ENCODE measurements at places on chromosomes 7 and 10. TPM values are rescaled to one million over a fixed set of nuclear protein-coding genes. Genes with fewer than 3 reads are reported as not detected.

DNA sequence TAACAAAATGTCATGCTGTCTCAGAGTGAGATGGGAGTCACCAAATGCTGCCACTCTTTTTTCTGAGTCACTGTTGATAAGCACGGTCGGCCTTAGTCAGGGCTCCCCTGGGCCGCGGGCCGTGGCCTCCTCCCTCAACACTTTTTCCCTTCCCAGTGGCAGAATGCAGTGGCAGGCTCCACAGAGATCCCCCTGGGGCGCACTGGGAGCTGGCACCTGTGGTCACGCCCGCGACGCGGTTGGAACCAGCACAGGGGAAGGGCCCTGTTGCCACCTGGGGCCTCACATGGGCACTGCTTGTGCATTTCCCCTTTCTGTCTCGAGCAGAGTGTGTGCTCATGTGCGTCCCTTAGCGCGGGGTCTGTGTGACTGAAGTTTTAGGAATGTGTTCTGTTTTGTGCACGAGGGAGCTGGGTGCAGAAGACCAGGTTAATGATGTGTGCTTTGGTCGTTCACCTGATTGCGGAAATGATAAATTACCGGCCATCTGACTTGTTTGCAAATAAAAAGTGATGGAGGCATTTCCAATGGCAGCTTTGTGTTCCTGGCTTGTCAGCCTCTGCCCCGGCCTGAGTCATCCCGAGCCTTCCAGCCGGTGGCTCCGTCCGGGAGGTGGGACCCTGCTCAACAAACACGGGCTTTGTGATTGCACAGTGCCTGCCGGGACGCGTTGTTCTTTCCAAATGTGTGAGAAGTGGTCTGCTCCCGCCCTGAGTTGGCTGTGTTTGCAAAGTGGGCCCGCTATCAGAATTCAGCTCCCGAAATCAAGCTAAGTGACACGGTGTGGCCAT, 100.7 kb downstream of the NKX6-2 start:
- peak; percentile 93 for DNase-seq

DNA sequence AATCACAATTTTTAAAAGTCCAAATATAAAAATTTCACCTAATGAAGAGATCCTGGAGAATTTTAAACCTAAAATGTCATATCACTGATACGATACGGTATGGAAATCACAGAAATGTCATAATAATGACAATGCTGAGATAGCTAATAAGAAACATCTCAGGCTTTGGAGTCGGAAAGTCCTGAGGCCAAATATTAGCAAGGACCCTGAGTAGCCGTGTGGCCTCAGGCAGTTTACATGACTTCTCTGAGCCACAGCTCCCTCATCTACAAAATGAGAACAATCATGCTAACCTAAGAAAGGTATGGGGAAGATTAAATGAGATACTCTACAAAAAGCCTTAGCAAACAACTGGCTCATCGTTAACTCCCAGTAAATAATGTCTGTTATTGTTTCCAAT, 100.9 kb upstream of the NEBL start:
- DNase-seq: no peak

GRCh38 chr7:11237742-11238141, 264.1 kb downstream of the PHF14 start:
- no peak for DNase-seq

GRCh38 chr10:127234306-127234800, 38.0 kb upstream of the INSYN2A start:
- DNase-seq: no peak

DNA sequence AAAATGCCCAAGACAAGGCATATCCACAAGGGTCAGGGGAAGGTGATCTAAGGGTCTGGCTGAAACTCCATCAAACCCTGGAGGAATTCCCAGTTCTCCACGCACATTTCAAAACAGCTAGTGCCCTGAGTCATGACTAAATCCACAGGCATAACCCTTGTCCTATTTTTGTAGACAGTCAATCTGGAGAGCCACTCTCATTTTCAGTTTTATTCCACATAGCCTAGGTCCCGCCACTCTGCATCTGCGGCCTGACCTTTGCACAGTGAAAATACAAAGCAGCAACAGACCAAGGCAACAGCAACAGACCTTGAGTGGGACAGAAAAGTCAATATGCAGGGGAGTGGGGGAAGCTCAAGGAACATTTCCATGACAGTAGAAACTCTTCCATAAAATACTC, 201.4 kb upstream of the NPVF start:
- DNase-seq: no peak

GRCh38 chr10:109893386-109893785, 29.9 kb downstream of the XPNPEP1 start:
- peak; percentile 26 for DNase-seq

DNA sequence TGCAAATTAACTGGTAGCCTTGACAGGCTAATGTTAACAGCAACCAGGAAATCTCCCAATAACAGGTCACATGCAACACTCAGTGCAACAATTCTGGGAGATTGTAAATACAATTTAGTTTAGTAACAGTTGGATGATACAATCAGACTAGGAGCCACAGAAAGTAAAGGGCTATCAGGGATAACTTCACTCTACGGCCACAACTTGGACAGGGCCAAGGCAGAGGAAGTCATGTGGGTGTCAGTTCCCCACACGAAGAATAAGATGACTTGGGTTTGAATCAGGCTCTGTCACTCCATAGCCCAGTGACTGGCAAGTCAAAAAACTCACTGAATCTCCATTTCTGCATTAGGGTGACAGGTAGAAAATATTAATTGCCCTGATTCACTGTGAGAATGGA, 217.3 kb upstream of the CCDC6 start:
- no peak for DNase-seq

NEUROD6 gene
- total RNA-seq: not detected

PFKFB3 gene
- 9.4 TPM for total RNA-seq

Measured in right atrium auricular region (tissue), 2 donors.